ENCODE measurements at places on chromosomes 6 and 20.

DNA sequence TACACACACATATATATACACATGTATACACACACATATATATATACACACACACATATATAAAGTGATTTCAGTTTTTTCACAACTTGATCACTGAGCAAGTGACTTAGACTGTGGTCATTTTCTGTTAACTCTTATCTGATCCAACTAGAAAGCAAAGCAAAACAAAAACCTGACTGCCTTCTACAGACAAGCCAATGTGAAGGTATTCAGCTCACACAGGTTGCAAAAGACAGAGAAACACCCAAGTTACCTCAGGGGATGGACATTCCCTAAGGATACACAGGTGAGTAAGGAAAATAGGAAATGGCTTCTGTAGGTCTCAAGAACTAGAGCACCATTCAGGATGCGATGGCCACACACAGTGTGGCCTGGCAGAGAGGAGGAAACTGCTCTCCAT is 58.4 kb upstream of the IER3 start:
- no peak for DNase-seq

- DNase-seq: no peak
Measured at GRCh38 chr20:43458422-43458924, 777 bp downstream of the SRSF6 start.

- no peak for DNase-seq
Measured at GRCh38 chr6:38646166-38646878, 6.6 kb upstream of the BTBD9 start.

DNA sequence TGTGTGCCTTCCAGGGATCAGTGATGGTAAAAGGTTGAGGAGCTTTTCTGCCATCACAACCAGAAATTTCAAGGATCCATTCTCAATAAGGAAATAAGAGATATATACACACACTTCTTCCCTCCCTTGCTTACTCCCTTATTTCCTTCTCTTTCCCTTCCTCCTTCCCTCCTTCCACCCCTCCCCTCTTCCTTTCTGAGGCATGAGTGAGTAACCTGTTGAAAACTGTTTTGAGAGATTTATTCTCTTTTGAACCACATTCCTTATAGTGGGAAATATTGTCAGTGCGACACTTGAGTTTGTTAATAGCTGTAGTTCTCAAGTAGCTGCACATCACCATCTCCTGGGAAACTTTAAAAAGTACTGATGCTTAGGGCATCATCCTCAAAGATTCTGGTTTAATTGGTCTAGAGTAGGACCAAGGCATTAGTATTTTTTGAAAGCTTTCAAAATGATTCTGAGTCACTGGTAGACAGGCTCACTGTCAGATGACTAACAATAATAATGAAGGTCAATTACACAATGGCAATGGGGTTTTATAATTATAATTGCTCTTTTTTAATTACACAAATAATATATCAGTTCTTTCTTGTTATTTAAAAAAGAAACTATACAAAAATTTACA is 109.9 kb downstream of the POPDC3 start:
- no peak for DNase-seq

- DNase-seq: no peak
Measured at GRCh38 chr6:114520976-114521375, 178.2 kb upstream of the HS3ST5 start.

DNA sequence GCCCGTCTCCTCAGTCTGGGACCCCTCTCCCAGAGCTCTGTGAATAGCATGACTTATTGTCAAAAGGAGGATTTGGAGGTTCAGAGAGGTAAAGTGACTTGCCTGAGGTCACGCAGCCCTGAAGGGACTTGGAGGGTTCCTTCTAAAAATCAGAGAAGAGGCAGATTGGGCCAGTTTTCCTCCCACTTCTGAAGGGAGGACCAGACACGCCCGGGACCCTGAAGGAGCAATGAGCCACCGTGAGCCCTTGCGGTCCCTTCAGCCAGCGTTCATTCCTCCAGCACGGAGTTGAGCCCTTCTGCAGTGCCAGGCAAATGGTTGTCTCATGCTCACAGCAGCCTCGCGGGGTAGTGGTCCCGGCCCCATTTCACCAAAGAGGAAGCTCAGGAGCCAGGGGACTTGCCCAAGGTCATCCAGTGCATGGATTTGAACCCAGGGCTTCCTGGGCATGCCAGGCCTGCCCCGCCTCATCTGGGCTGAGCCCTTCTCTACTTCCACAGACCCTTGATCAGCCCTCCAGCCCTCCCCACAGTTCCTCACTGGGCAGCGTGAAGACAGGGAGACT is 7.4 kb downstream of the SRC start:
- DNase-seq: no peak

GRCh38 chr6:154095571-154095970 is 56.5 kb downstream of the OPRM1 start:
- no peak for DNase-seq

GRCh38 chr6:30169658-30170614 is 6.6 kb downstream of the TRIM15 start:
- peak; percentile 77 for DNase-seq

GRCh38 chr6:28337121-28337520 is 1.2 kb upstream of the ZSCAN31 start:
- DNase-seq: no peak

- no peak for DNase-seq
Measured at GRCh38 chr6:75563032-75563431, 38.6 kb upstream of the SENP6 start.

DNA sequence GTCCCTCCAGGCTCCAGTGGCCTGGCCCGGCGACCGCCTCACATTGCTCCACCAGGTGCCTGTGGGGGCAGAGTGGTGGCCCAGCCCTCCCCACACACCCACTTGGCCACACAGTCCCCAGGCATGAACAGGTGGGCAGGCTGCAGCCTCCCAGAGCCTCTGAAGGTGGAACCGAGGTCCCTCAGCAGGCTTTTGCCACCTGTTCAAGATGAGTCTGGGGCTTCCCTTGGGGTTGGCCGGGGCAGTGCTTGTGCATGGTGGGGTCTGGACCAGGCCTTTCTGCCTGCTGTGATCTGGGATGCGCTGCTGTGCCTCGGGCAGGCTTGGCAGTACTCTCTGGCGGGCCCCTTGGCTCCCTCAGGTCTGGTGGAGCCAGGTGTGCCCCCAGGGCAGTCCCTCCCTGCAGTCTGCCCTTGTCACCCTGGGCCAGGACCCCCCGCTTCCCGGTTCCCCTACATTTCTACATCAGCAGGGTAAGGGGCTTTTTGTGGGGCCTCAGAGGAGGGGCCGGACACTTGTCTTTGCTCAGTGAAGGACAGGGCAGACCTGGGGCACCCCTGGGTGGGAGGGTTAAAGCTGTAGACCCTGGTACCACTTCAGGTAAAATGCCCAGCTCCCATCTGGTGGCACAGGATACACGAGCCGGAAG is 2.7 kb upstream of the COL9A3 start:
- DNase-seq: no peak

- peak; percentile 29 for DNase-seq
Measured at GRCh38 chr6:33424855-33425667, 5.2 kb downstream of the SYNGAP1 start.

DNA sequence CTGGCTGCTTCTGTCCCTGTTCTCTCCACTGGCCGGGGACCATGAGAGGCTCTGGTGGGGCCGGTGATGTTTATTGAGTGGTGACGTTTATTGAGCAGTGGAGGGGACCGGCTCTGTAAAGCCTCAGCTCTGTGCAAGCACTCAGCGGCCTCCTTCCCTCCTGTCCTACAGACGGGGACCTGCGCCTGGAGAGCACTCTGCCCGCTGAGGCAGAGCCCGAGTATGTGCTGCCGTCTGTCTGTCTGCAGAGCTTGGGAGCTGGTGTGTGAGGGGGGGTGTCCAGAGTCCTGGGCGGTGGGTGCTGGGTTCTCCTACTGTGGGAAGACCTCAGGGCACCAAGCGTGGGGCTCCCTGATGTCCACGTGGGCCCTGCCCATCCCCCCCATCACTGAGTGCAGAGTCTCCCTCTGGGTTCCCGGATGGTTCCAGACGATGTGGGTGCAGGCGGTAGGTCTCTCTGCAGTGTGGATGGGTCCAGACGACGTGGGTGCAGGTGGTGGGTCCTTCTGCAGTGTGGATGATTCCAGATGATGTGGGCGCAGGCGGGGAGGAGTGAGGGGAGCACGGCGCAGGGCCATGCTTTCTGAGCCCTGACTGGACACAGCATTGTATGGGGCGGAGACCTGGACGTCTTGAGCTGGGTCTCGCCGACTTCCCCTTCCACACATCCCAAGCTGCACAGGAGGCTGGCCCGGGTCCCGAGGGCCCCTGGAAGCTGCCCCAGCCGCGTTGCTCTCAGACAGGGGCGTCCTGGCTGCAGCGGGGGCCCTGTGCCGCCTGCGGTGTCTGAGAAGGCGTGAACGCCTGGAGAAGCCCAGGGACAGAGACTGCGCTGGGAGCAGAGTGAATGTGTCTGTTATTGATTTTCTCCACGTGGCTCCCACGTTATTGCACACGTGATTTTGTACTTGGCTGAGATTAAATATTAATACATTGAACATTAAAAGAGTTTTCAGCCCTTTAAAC is 14.9 kb upstream of the BHLHE23 start:
- no peak for DNase-seq

DNA sequence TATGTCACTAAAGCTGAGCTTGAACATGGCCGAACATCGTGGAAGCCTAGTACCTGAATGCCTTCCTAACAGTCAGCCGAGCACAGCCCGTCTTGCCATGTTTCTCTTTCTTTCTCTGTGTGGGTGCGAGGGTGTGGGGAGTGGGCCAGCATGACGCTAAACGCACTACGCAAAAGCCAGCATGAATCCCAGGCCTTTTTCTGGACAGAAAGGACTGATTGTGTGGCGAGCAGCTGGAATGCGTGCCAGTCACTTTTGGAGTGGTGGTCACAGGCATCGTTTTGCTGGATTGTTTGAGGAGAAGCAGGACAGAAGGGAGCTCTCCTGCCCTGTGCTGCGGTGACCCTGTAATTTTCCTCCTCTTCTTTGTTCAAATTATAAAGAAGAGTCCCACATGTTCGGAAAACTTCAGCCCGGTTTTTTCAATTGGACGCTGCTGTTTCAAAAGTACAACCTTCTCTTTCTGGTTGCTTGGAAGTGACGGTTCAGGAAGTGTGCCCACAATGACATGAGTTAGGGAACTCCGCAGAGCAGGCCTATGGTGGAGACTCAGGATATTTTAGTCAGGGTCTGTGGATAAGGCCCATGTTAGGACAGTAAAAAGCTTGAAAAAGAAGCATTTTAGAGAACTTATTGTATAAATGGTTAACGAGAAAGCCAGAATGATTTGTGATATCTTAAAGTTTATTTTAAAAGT is 54.3 kb downstream of the PDE7B start:
- DNase-seq: no peak

DNA sequence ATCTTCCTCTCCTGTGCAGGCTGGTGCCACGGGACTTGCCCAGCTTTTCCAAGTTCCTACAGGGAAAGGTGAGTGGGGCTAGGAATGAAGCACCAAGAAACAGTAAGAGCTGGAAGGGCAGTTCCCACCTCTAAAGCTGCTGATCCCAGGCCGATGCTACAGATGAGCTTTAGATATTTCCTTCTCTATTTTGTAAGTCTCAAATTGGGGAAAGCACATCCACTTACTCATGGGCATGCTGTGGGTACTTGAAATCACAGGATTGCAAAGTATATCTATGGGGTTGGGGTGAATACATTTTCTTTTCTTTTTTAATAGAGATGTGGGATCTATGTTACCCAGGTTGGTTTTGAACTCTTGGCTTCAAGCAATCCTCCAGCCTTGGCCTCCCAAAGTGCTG is 3.1 kb downstream of the ZBTB2 start:
- DNase-seq: no peak

DNA sequence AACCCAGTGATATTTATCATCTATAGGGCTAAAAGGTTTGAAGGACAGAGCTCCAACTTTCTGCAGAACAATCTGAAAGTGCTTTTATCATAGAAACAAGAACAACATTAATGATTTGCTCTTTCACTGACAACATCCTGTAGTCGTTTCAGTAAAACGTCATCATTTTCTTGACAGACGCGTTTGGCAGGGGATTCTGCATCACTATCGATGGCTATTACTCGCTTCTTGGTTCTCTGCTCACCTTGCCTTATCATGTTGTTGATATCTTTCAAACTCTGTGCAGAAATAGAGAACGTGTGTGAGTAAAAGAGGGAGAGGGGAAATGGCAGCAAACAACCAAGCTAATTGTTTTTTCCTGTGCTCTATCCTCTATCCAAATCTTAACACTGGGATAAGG is 47.1 kb upstream of the SAMHD1 start:
- DNase-seq: no peak

GRCh38 chr6:75149696-75150095 is 56.2 kb downstream of the COL12A1 start:
- DNase-seq: no peak

DNA sequence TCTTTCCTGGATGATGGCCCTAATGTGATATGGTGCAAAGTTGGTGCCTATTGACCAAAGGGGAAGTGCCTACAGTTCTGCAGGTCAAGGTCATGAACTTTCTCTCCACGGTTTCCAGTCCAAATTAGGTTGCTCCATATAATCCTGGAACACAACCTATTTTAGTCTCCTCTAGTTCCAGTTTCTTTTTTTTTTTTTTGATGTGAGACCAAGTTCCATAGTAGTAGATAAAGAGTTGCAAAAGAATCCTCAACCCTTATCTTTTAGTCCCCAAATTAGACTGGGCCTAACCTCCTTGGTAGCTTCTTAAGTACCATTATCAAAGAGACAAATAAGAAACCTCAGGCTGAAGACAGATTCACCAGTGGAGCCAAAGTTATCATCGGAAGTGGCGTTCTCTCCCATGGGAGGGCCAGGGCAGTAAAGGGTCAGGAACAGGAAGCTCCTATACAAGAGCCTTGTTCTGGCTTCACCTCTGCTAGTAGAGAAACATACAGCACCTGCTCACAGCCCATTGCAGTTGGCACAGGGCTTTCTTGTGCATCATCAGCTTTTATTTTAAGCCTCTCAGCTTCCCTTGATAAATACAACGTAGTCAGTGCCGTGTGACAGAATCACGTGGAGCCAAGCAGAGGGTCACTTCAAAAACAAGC is 132.2 kb upstream of the RREB1 start:
- no peak for DNase-seq

GRCh38 chr20:36202891-36203338 is 33.4 kb upstream of the AAR2 start:
- peak; percentile 93 for DNase-seq

Measured in GM03348 (cell line).